NCI-H524 (cell line): ENCODE measurements at places on chromosomes 2 and 18.

DNA sequence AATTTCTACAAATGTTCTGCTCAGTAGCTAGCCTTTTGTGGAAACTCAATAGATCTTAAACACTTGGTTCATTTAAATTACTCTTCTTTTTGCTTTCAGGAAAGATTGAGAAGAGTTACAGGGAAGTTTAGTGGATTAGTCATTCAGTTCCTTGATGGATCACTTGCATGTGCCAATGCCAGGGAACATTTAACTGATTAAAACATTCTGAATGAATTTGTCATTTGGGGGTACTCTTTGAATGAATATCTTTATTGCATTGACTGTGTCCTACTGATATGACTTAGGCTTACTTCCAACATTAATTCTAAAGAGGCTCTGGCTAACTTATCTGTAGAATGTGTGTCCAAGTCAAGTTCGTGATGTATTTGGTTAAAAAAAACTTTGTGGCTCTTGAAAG lies 199.8 kb downstream of the PLCL1 start:
- DNase-seq: no peak

GRCh38 chr2:143296089-143296488 lies 166.9 kb downstream of the ARHGAP15 start:
- no peak for DNase-seq

DNA sequence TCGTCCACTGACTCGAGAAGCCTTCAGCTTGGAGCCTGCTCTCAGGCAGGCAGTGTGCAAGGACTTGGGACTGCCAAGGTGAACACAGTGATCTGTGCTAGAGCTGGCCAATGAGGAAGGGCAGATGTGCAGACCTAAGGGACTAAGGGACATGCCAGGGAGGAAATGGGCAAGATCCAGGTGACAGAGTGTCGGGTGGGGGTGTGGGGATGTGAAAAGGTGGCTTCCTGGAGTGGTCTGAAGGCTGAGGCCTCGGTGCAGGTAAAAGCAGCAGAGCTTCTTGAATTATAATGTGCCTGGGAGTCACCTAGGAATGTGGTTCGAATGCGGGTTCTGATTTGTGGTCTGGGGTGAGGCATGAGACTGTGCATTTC lies 42.0 kb downstream of the STEAP3 start:
- no peak for DNase-seq

DNA sequence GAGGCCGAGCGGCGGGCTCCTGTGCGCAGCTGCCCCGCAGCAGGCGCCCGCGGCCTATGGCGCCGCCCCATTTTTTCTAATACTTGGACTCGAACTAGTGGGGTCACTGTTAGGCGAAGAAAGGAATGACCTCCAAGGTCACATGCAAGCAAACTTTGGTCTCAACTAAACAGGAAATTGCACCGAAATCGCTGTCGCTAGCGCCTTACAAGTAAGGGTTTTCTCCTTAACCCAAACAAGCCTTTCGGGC lies 339 bp downstream of the ACAA2 start:
- DNase-seq: no peak

DNA sequence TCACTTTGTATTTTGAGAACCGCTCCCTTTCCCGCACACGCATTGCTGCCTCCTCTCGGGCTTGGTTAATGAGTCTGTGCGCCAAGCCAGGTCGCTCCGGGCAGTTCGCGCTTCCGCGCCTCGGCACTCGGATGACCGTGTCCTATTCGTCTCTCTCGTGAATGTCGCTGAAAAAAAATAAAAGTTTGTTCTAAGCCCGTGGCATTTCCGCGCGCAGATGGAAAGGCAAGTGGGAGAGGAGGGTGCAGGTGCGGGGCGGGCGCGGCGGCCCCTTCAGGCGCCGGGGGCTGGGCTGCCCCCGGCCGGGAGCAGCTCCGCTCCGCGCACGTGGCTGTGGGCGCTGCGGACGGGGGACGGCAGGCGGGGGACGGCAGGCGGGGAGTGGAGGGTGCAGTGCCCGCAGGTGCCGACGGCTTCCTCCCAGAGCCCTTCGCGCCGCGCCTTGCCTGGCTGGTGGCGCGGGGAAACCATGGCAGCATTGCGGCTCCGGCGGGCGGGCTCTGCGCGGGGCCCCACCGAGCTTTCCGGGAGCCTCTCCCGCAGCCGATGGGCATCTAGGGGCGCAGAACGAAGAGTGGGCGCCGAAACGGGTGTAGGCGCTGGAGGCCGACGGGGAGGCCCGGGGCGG lies 159.6 kb upstream of the SIX2 start:
- no peak for DNase-seq

DNA sequence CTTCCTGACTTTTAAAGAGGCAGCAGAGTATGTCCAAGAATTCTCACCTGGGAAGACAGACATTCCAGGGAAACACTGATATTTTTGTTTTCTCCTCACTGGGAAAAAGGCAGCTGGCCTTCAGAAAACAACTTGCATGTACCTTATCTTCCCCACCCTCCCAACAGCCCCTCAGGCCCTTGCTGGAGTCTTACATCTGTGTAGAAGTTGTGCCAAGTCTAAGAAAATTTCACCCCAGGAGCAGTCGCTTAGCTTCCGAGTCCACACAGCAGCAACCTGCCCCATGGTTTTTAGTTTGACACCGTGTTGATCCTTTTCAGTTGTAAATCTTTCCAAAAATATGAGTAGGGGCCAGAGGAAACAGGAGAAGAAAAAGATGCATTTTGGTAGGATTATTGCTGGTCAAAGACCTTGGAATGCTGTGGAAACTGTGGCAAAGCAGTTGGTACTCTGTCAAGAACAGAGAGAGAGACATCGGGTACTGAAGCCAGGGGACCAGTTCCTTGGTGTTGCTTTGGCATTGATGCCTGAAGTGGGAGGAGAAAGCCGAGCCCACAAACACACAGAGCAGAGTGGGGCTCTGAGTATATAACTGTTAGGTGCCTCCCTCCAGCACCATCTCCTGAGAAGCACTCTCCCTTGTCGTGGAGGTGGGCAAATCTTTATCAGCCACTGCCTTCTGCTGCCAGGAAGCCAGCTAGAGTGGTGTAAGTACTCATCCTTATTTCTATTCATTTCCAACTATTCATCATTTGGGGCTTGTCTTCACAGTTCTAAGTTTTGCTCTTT lies at the start of gene SLC14A1:
Gene SLC14A1, plus strand, starts transcription at position 615 of the 789 bp plus-strand sequence. CDS start 6,140 bp downstream, outside the sequence.
- no peak for DNase-seq

- no peak for DNase-seq
Observed at GRCh38 chr18:8609659-8610458, 622 bp downstream of the RAB12 start.

DNA sequence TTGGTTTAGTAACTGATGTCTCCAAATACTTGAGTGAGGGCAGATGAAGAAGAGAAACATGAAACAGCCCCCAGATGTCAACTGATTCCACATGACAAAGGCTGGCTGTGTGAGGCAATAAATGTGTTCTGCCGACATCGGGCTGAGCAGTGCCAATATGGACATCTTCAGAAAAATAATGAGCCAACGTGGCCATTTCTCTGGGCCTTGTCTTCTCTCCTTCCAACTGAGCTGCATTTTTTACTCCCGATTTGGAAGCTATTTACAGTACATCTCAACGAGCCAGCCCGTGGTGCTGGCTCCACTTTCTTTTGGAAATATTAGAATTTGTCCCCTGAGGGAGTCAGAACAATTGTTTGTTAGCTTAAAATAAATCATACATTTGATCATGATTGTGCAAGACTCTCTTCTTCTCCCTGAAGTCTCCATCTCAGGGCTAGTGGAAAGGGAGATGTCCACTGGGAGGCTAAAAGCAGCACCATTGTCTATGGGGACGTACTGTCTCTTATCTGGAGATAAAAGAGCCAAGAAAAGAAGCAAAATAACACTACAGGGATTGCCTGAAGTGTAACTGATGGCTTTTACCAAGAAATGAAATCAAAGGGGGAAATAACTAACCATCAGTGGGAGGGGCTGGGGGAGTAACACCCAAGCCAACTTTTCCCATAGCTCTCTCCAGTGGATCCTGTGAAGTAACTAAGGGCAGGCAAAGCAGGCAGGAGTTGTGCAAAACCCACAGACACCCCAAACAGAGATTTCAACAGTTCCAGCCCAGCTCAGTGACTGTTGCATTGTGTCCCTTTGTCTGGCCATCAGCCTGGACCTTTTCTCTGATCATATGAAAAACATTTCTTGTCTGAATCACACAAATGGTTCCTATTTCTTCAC lies 114.8 kb downstream of the RDH14 start:
- no peak for DNase-seq

DNA sequence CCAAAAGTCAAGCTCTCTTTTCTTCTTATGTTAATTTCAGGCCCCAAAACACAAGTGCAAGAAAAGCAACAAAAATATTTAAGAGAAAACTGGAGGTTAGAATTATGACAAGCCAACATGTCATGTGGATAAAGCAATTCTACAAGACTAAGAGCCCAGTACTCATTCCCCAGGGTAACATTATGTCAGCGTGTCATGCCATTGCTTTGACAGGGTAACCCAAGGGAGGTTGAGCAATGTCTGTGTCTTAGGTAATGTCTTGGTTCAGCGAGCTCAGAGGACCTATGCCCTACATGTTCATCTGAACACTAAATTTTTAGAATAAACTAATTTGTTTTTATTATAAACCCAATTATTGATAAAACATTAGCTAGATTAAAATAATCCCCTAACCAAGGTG lies 173.2 kb upstream of the ZNF804A start:
- DNase-seq: no peak

GRCh38 chr2:207352978-207353671 lies 176.6 kb upstream of the CREB1 start:
- peak; percentile 68 for DNase-seq

DNA sequence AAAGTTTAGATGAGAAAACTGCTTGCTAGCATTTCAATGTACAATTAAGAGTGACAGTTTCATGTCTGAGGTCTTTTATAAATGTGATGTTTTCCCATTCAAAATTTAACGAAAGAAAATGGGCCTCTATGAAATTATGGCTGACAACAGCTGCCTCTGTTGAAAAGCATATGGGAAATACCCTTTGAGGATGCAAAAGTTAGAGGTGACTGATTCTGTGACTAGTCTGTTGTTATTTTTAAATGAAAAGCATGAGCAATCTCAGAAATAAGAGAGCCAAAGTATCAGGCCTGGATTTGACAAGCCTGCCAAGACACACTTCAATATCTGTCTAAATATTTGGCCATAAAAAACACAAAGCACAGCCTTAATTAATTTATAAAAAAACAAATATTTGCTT lies 580.8 kb downstream of the ERBB4 start:
- no peak for DNase-seq

DNA sequence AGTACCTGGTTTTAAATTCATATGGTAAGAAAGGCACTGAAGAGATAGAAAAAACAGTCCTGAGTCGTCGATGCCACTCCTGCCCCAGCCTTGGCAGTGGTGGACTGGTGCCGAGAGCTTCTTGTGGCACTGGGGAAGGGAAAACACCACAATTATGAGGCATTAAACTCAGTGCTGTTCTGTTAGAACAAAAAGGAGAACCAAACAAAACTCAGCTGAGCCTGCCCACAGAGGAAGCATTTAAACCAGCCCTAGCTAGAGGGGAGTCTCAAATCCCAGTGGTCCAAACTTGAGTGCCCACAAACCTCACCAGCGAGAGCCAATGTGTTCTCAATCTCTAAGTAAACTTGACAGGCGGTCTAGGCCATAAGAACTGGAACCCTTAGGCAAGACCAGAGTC lies 1254.5 kb upstream of the FAM98A start:
- no peak for DNase-seq

DNA sequence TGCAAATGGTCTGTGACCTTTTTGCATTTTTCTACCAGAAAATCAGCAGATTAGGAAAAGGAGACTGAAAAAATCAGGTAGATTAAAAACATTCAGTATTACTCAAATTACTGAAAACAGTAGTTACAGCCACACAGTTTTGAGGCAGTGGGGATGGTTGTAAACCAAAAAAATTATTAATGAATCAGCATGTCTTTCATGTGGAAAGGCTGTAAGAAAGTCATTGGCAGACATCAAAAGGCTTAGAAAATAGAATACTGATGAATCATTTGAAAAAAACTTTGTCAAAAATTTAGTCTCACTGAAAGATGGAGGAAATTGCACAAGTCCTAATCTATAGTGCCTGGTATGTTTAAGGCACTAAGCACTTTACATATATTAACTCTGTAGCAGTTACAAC lies 133.9 kb upstream of the GCFC2 start:
- DNase-seq: no peak

- no peak for DNase-seq
Observed at GRCh38 chr2:27202854-27203253, 9.0 kb upstream of the ATRAID start.

GRCh38 chr18:72233106-72233505 lies 311.0 kb downstream of the CBLN2 start:
- DNase-seq: no peak

- peak; percentile 23 for DNase-seq
Observed at GRCh38 chr18:46152436-46152807, 48.2 kb downstream of the HAUS1 start.

- no peak for DNase-seq
Observed at GRCh38 chr2:56502616-56503015, 318.8 kb downstream of the CCDC85A start.

GRCh38 chr2:86171295-86171694 lies 24.0 kb downstream of the IMMT start:
- no peak for DNase-seq

GRCh38 chr18:22613788-22614187 lies 196.1 kb upstream of the CTAGE1 start:
- no peak for DNase-seq

DNA sequence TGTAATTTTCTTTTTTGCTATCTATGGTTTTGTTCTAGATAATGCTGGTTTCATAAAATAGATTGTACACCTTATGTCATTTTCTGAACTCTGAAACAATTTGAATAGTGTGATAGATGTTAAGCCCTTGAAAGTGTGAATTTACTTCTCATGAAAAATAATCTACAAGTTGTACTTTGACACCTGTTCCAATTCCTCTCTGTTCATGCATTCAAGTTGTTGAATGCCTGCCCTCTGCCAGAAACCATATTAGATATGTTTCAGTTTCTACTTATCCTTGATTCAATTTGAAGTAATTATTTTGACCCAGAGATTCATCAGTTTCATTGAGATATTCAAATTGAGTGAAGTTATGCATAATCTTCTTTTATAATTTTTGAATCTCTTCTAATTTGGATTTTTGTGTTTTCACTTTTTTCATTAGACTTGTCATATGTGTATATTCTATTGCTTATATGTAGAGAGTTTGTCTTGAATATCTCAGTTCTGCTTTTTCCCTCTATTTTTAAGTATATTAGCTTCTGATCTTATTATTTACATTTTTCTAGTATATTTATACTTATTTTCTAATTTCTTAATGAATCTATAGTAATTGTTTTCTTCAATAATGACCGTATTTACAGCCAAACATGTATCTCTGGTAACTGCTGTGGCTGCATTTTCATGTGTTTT lies 143.3 kb upstream of the TACR1 start:
- no peak for DNase-seq

DNA sequence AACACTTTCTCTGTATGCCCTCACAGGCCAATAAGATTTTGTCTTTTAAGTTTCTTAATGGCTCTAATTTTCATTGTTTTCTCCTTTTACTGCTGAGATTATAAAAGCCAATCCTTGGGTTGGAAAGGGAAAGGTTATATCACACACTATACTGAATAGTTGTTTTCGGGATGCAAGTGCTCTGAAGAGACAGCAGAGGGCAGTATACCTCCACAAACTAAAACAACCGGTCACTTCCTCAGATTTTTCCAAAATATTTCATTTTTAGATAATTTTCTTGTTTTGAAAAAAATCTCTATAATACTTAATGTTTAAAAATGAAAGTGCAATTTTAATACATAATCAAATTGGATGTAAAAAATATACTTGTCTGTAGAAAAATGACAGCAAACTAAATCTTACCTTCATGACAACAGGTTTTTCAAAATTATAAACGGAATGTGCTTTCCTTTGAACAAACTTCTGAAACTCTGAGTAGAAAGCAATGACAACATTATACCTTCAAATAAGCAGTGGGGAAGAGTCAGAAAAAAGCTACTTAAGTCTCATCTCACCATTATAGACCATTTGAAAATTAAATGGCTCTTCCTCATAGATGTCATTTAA lies 82.7 kb downstream of the ORC4 start:
- DNase-seq: peak; percentile 20
